ENCODE measurements at places on chromosomes 4 and X. TPM values are rescaled to one million over a fixed set of nuclear protein-coding genes. Genes with fewer than 3 reads are reported as not detected.

Gene LUZP4
- not detected for total RNA-seq

Gene DGKQ
- total RNA-seq, result 21.5 TPM

Gene DCLK2
- total RNA-seq, result not detected

Gene CXCL3
- total RNA-seq, result 0.40 TPM

Gene HPGDS
- 0.14 TPM for total RNA-seq

Gene CLGN
- not detected for total RNA-seq

Gene PDHA1
- total RNA-seq, result 226 TPM

GRCh38 chrX:23504540-23504884, 162.8 kb upstream of the PRDX4 start:
- DNase-seq, result no peak

DNA sequence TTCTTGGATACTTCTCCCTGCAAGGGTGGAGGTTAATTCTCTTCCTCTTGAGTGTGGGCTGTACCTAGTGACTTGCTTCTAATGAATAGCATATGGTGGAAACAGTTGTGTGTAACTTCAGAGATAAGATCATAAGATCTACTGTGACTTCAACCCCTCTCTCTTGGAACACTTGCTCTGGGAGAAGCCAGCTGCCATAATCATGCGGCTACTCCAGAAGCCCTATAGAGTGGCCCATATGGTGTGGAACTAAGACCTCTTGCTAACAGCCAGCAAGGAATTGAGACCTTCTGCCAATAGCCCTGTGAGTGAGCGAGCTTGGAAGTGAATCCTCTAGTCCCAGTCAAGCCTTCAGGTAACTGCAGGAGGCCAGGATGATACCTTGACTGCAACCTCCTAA, 81.1 kb downstream of the RBMX2 start:
- no peak for DNase-seq

DNA sequence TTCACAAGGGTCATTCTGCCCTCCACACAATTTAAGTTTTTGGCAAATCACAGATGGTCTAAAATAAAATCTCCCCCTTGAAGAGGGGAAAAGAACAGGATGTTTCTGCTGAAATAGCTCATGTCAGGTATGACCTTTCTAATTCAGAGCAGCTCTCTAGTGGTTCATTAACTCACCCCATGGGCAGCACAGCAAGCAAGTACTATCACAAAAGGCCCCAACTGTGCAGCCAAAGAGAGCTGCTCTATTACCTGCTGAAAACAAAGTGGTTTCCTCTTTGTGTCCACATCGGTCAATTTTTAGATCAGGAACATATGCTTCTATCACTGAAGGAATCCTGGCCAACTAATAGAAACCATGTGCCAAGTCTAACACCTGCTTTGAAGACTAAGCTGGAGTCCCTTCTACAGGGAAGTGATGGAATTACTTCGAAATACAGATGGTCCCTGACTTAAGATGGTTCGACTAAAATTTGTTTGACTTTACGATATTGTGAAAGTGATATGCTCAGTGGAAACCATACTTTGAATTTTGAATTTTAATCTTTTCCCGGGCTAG, 164.3 kb downstream of the ENOX2 start:
- DNase-seq, result no peak

- no peak for DNase-seq
Measured at GRCh38 chr4:22356987-22357596, 158.8 kb downstream of the ADGRA3 start.

DNA sequence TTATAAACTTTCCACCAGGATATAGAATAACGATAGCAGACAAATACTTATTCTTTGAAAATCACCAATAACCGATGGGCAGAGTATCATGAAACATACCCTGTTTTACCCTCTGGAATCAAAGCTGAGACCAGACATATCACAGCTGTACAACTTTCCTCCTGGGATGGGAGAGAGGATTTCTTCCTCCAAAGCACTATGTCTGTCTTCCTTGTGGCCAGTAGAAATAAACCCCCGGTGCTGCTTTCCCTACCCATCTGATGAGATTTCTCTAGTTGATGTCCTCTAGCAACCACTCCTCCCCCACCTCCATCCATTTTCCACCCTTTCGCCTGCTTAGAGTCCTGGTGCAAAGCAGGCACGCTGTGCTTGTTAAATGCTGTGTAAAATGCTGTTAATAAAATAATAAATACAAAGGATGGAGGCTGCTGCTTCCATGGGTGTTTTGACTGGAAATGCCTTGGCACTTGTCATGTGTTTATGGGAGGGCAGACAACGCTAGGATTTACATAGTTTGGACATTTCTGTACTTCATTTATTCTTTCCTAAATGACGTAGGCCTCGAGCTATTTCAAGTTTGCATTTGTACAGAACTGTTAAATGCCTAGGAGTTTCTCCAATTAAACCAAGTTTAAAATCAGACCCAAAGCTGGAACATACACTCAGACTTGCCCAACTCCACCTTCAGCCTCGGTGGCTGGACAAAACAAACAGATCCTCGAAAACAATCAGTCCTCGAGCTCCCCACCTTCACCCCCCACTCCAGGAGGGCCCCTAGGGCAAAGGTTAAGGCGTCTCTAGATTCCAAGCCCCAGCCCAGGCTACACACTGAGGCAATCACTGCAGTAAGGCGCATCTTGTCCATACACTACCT, 10.1 kb downstream of the BCOR start:
- DNase-seq, result no peak

DNA sequence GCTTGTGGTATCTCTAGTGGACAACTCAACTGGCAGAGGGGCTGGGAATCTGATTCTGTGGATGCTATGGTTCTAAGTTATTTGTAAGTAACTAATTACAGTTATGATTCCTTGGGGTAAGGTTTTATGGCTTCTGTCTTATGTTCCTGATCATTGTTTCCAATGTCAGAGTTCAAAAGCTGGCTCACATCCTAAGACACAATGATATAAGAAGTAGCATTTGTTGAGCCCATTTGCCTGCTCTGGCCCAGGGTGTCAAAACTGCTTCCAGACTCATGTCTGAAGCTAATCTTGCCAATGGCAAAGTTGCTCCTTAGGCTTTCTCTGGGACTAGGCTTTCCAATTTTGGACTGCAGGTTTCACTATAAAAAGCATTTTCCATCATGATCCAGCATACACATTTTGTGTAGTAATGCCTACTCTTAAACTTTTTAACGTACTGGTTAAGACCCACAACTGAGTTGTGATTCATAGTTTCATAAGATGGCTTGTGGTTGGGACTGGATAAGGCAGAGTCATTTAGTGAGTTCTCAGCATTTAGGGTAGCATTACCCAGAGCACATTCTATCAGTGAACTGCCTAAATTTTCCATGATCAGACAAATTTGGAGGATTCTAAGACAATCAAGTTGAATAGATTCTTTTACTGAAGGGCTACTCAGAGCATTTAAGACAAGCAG, 50.0 kb downstream of the CCNI start:
- no peak for DNase-seq

DNA sequence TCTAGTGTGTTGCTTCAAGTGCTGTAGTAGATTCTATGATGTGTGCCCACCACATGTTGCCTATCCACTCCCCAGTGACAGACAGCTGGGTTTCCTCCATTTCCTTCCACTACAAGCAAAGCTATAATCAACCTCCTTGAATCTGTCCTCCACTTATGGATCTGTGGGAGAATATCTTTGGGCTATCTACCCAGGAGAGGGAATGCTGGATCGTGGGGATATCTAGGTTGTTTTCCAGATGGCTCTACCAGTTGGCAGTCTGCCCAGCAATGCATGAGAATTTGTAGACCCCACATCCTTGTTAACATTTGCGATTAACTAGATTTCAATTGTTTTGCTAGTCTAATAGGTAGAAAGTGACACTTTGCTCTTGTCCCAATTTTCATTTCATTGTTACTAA, 10.3 kb downstream of the NMU start:
- no peak for DNase-seq

DNA sequence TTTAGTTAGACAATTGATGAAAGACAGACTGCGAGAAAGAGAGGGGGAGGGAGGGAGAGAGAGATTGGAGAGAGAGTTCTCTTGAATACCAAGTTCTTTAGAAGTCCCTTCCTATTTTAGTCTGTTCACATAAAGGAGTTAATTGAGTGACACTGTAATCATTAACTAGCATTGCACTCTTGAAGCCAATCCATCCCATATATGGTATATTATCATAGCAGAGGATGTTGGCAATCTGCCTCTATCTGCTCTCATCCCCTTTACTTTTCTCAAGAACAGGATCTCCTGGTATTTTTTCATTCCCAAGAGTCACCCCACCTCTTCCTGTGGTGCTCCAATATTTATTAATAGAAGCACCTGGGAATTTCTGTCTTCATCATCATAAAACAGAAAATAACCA, 959.6 kb upstream of the NDST4 start:
- DNase-seq, result no peak

- DNase-seq, result no peak
Measured at GRCh38 chrX:35380808-35381700, 417.1 kb upstream of the MAGEB16 start.

DNA sequence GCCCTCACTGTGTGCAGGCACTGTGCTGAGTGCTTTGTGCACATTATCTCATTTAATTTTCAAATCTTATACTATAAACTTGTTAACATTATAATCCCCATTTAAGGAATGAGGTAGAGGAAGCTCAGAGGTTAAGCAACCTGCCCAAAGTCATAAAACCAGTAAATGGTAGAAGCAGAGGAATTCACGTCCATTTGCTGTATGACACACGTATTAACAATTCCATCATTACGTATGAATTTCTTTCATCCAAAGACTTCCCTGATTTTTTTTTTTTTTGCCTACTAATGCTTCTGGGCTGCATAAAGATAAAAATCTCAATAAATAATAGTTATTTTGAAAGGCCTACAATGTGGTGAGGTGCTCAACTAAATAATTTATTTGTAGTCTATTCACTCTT, 64.5 kb upstream of the H2AZ1 start:
- no peak for DNase-seq

GRCh38 chrX:84168095-84168494, 19.9 kb downstream of the RPS6KA6 start:
- DNase-seq, result no peak

- no peak for DNase-seq
Measured at GRCh38 chr4:103152381-103152780, 45.8 kb downstream of the CENPE start.

DNA sequence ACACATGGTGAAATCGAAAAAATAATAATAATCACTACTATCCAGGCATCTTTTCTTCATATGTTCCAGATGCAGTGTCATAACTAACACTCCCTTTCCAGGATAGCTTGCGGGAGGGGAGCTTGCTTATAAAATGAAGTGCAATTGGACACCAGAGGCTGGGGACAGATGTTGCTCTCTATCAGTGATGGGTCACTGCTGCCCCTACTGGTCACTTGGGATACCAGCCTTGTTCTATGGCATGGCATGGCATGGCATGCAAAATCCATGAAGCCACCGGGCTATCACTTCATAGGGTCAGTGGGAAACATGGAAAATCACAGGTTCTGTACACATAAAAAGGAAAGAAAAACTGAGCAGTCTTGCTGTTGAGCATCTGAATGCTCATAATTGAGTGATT, 168.1 kb downstream of the GLRA2 start:
- no peak for DNase-seq

All from activated T-cell treated with anti-CD3 and anti-CD28 coated beads, Interleukin-2, amount 50 U/mL, for 4 hours (primary cell).